AG20443 (cell line): ENCODE measurements at places on chromosomes 2 and 18.

- no peak for DNase-seq
Measured at GRCh38 chr2:229434187-229434586, 163.1 kb upstream of the PID1 start.

DNA sequence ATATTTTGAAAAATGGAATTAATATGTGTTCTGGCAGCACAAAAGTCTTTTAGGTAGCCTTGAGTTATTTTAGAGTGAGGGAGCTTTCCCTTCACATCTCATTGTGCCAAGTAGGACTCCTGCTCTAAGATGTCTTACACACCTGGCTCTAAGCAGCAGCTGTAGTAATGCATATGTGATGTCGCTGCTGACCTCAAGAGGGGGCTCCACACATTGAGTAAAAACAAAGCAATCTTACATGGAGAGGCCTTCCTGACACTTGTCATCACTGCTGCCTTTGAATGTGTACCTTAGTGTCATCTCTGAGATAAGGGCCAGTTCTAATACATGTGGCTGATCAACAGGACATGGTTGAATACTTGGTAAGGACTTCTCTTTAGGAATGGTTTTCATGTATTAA lies 75.8 kb downstream of the ACTR3 start:
- no peak for DNase-seq

DNA sequence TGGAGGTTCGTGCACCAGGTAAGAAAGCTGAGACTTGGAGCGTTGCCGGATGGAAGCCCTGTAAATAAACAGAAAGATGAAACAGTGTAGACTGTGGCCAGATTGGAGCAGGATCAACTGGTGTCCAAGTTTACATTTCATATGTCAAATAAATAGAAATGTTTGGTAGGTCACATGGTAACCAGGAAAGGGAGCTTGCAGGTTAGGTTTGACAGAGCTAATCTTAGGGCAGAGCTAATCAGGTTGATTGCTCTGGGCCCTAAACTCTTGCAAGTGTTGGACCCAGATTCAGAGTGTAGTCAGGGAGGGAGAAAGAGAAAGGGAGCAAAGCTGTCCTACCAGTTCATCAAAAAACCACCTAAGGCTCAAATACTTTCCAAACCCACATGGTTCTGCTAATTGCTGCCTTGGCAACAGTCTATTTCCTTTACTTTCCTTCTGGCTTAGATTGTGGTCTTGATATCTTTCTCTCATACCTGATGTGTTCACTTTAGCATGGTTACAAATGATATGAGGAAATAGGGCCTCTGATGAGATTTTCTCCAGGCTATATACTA lies 63.2 kb downstream of the G6PC2 start:
- DNase-seq = no peak

DNA sequence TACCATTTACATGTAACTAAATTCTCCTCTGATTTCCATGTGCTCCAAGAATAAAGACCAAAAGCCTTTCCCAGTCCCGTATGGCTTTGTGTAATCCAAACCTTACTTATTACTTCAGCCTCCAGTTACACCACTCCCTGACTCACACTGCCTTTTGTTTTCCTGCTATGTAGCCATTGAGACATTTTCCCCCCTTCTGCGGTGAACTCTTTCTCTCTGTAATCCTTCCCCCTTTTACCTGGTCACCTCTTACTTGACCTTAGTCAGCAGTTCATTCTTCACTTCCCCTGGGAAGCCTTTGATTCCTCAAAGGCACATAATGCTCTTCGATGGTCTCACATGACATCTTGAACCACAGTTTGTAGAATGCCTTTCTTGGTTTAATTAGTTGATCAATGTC lies 256.0 kb upstream of the FANCL start:
- DNase-seq = peak; percentile 21
